ENCODE measurements at places on chromosomes 7 and 10.

- DNase-seq, result no peak
Observed at GRCh38 chr10:15725603-15726002, 5.9 kb upstream of the ITGA8 start.

DNA sequence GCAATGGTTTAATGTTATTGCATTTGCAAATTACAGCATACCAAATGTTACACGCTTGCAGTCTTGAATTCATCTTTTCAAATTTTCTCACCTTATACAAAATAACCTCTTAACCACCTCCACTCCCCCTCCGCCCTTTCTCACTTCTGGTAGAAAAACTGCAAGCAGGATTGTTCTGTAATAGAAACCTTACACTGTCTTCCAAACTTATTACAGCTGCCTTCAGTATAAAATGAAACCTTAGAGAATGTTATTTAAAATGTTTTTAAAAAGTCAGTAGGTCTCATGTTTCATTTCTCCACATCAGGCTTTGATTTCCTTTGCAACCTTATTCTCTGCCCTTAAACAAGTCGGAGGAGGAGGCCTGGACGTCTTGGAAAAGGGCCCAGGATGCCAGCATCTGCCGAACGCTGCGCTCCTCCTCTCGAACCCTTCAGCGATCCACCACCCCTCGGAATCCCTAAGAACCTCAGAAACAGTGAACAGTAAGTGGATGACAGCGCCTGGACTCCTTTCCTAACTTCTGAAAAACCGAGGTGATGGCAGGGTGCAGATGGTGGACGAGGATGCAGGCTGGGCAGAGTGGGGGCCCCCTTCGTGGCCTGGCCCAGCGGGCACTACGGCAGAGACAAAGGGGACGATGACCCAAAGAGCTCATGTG lies 74.0 kb downstream of the FGFR2 start:
- no peak for DNase-seq

DNA sequence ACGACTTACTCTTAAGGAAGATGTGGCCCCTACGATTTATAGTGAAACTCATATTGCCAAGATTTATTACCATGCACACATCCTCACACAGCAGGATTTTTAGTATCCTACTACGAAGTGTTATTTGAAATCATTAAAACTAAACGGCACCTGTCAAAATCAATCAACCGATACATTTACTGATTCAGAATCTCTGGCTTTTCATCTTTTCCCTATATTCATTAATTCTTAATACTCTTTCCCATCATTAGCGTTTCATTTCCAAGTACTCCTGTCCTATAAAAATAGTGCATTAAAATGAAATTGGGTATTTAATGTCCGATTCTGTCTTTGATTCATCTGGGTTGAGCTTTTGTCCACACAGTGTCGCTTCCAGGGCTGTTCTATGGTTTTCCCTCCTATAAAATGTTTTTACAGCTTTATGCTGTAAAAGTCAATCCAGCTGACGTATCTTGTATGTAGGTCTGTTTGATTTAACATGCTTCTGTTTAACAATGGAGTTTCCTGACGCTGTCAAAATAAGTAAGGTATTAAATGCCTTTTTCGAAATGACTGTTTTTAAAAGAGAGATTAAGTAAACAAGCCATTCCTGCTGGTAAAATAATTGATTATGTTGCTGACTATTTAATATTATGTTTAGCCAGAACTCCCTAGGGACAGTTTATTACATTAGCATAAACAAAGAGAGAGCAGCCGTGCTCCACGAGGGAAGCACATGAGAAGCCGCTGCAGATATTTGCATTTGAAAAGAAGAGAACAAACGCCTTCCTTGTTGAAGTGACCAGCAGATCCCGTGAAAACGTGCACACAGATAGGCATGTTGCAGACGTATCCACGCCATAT lies 22.3 kb upstream of the SFMBT2 start:
- DNase-seq, result no peak

GRCh38 chr10:4212111-4212630 lies 427.2 kb upstream of the KLF6 start:
- DNase-seq, result no peak

DNA sequence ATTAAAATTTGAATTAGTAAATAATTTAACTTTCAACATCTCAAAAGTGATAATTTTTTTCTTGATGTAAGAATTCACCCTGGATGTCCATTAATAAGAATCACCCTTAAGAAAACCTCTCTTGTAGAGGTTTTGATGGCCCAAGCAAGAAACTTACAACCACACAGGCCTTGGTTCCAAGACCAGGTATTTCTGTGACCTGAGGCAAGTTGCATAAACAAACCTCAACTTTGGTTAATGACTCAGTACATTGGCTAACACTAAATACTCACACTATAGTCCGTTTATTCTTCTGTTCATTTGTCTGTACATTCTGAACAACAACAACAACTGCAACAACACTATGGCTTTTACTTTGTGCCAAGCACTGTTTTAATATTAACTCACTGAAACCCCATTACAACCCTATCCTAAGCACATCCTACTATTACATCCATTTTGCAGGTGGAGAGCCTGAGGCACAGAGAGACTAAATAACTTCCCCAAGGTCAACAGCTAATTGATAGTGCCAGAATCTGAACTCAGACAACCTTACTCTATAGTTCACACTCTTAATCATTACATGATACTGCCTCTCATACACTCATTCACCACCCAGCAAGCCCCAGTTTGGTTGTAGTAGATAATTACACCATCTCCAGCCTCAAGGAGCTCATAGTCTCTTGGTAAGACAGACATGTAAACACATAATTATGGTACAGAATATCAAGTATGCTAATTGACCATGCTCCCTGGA lies 6.6 kb downstream of the ANK3 start:
- DNase-seq, result no peak

DNA sequence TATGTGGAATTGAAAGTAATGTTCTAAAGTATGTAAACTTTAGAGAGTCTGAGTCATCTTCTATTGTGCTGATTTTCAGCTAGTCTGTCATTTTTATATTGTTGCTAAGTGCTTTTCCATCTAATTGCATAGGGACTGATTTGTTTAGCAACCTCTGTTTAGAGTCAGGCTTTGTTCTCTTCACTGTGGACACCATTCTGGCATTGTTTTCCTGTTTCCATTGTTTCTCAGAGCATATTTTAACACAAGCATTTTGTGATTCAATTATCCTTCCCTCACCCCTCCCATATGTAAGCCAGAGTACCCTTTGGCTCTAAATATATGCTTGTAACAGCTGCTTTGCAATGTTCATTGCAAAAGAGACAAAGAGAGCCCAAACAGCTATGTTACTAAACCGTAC lies 748.4 kb upstream of the PHF14 start:
- no peak for DNase-seq

DNA sequence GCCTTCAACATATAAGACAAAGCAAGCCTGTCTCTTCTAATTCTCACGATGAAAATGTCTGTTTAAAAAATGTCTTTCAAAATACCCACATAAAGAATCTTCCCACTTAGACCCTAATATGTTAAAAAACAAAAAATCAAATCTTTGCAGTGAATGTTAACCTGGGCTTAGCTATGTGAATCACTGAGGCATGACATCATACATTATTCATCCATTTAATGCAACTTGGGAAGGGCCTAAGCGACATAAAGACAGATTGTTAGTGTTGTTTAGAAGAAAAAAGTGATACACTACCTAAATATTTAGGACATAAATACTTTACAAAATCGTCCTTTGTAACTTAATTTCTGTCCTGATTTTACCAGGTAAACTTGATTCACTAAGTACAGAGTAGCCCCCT lies 648.5 kb upstream of the NRP1 start:
- no peak for DNase-seq

DNA sequence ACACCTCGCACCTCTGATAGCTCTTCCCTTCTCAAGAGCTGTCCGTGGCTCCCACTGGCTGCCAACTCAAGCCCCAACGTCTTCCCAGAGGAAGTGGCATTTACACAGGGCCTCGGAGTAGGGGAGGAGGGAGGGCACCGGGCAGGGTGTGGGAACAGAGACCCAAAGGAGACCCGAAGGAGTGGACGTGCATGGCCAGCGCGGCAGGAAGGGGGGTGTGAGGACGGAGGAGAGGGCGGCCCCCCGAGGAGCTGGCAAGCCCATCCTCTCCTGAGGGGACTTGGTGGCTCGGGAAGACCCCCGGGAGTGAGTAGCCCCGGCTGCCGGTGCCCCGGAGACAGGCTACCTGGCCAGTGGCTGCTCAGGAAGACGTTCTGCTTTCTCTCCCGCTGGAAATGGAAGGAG lies 85.9 kb downstream of the FOXL3 start:
- DNase-seq, result no peak

- DNase-seq, result no peak
Observed at GRCh38 chr7:5418285-5418582, 5.4 kb downstream of the TNRC18 start.

DNA sequence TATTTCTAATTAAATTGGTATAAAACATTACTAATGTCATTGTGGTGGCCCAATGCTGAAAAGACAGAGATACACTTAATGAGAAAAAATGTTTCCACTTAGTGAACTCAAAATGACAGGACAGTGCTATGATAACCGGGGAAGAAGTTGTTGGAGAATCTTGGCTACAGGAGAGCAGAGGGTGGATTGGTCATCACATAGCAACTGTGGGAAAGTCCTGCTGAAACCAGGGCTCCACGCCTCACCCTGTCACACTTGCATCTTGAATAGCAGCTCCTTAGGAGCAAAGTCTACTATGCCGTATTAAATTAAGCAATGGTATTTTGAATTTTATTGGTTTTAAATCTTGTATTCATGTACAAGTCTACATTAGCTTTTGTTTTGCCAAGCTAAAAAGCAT lies 225.5 kb downstream of the KLF6 start:
- no peak for DNase-seq

DNA sequence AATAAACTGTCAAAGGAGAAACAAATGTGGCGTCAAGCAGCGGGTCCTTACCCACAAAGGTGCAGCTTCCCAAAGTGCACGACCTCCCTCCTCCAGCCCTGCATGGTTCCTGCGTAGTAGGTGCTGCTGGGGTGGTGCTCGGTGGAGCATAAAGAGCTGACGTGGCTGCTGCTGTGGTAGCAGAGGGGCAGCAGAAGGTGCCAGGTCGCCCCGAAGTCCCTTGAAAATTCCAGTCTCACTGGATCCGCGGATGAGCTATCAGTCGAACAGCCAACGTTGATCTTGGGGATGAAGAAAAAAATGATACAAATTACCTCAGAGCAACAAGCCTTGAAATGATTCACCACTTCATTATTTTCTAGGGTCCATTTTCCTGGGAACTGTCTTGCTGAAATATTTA lies 105.0 kb upstream of the SLC26A5 start:
- no peak for DNase-seq

DNA sequence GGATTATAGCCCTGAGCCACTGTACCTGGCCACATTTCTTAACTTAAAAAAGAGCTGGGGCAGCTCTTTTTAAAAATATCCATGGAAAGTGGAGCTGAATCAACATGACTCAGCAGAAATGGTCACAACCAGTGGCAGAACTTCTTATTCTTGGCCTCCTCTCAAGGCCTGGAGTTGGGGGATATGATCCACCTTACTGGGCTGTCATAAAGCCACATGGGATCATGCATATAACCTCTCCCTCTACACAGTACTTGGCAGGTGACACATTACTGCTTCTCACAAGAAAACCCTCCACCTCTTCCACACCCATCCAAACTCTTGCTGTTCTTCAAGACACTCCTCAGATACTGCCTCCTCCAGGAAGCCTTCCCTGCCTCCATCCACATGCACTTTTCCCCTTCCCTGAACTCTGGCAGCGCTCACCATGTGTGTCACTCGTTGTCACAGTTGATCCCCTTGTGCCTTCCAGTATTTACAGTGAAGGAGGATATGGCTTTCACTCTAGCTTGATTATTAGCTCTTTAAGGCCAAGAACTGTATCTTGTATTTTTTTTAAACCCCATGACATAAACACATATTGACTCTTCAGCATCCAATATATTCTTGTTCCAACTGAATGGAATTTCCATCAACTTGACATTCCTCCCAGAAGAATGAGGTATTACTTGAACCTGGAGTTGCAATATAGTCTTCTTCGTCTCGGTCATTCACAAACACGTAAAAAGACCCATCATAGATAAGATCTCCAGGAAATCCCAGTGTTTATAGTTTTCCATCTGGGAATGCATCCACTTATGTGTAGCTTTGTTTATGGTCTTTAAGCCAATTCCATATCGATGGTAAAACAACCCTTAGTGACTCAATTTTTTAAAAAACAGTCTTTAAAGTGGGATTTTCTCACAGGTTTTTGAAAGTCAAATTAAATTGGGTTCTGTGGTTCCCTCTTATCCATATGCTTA lies 85.5 kb downstream of the TBXAS1 start:
- no peak for DNase-seq

GRCh38 chr10:92153-92552 lies 43.1 kb upstream of the TUBB8 start:
- no peak for DNase-seq

DNA sequence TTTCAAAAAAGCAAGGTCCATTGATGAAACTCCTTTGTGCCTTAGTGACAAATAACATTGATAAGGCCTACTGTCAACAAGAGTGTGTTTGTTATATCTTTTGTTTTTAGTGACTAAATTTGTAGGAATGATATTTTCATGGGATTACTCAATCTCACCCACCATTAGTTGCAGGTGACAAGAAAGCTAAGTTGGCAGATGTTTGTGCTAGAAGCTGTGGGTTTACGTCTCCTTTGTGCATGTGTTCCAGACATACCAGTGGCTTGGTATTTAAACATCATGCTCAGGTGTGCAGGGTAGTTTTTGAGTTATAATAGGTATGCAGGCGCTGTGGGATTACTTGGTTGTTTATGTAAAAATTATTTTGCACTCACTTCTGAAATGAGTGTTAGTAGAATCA lies 178.6 kb downstream of the ANKRD30A start:
- DNase-seq, result no peak

GRCh38 chr10:111344804-111345203 lies 268.0 kb downstream of the ADRA2A start:
- DNase-seq, result no peak

DNA sequence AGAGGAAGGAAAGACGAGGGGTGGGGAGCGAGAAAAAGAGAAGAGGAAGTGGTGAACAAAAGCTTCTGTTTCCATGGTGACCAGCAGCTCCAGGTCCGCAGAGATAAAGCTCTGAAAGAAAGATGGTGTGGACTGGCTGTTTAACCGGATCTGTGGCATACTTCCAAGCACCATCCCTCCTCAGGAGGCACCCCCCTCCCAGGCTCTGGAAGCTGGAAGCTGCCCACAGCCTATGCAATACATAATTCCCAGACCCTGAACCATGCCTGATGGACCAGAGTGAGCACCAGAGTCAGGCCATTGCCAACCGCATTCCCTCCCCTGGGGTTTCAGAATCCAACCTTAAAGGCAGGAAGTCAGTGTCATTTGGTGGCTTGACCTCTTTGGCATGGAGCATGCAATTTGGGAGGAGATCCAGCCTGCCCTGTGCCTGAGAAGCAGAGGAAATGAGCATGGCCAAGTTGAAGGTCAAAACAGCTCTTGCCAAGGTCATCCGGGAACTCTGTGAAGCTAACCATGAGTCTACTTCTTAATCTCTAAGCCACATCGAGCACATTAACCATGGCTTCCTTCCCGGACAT lies 22.2 kb upstream of the CPXM2 start:
- DNase-seq, result no peak

DNA sequence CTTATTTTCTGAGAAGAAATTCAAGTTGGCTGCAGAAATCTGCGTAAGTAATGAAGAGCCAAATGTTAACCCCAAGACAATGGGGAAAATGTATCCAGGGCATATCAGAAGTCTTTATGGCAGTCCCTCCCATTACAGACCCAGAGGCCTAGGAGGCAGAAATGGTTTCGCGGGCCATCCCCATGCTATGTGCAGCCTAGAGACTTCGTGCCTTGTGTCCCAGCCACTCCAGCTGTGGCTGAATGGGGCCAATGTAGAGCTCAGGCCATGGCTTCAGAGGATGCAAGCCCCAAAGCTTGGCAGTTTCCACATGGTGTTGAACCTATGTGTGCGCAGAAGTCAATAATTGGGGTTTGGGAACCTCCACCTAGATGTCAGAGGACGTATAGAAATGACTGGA lies 131.9 kb downstream of the GPR37 start:
- DNase-seq, result no peak

All from activated T-cell treated with anti-CD3 and anti-CD28 coated beads for 4 hours (primary cell).